ENCODE measurements at places on chromosomes 5 and 9. TPM values are rescaled to one million over a fixed set of nuclear protein-coding genes. Genes with fewer than 3 reads are reported as not detected.

The THBS4 gene
- total RNA-seq = 1.3 TPM

GRCh38 chr5:158120760-158121159 lies 261.8 kb upstream of the CLINT1 start:
- no peaks in the 10 kb centered on the region for H3K36me3 ChIP-seq
- no peak overlapping the region for H3K27ac ChIP-seq
- no peaks in the 10 kb centered on the region for H3K4me1 ChIP-seq
- H3K27me3 ChIP-seq = peaks cover 4% of the 10 kb centered on the region

- no peak overlapping the region for H3K4me3 ChIP-seq
- no peaks in the 10 kb centered on the region for H3K27me3 ChIP-seq
- H3K4me1 ChIP-seq = no peaks in the 10 kb centered on the region
- no peak overlapping the region for H3K27ac ChIP-seq
- no peak for DNase-seq
- peaks cover 13% of the 10 kb centered on the region for H3K36me3 ChIP-seq
Measured at GRCh38 chr9:94888775-94889174, 162.3 kb downstream of the AOPEP start.

DNA sequence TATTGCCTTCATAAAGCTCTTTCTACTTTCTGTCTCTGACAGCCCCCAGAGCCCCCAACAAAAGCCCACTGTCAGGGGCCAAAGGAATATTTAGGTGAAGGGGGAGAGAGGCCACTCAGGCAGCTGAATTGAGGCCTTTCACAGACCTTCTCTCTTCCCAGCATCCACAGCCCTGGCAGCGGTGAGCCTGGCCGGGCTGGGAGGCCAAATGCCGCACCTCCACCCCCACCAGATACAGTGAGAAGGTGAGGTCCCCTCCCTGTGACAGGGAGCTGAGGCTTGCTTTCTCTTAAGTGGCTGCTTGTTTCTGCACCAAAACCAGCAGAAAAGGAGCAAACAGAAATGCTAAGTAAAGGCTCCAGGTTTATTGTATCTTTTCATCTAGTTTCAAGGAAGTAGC lies 168.1 kb downstream of the ROR2 start:
- H3K36me3 ChIP-seq = no peaks in the 10 kb centered on the region
- H3K4me3 ChIP-seq = no peak overlapping the region
- H3K4me1 ChIP-seq = peaks cover 32% of the 10 kb centered on the region

GRCh38 chr5:171975262-171975876 lies 31.1 kb downstream of the FBXW11 start:
- DNase-seq = no peak
- peak overlapping the region; percentile 63 for H3K27ac ChIP-seq
- peaks cover 32% of the 10 kb centered on the region for H3K36me3 ChIP-seq
- H3K27me3 ChIP-seq = no peaks in the 10 kb centered on the region
- H3K4me3 ChIP-seq = no peak overlapping the region

Measured in activated T-helper 1 cell treated with anti-CD3 and anti-CD28 coated beads, Interleukin-12 subunit alpha, Interleukin-12 subunit beta, Interleukin-2, Interleukin-4 antibody, amounts not matched to agents 30 ng/mL and 10 ng/mL and 1 ng/mL, durations not matched to agents 14 hours and 24 hours and 36 hours (primary cell).